Activated CD4-positive, alpha-beta T cell treated with anti-CD3 and anti-CD28 coated beads for 48 hours (primary cell): ENCODE measurements at places on chromosomes 1 and 21.

DNA sequence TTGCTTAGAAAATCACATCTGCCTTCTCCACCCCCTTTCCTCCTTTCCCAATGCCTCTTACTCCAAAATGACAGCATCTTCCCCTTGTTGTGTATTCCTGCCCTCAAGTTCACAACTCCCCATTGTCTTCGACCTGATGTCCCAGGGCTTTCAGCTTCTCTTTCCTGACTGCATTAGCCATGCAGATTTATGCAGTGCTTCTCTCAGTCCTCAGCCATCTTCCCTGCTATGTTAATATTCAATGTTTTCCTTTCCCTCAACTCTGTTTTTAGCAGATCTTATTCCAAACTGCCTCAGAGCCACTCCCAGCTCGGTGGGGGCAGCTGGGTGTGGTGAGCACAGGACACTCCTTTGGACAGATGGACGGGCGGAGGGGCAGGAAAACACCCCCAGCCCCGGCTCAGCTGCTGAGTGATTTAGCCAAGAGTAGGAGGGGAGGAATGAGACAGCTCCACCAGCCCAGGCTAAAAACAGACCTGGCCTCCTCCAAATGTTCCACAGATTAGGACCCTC lies 71.0 kb downstream of the CD2 start:
- DNase-seq: no peak

DNA sequence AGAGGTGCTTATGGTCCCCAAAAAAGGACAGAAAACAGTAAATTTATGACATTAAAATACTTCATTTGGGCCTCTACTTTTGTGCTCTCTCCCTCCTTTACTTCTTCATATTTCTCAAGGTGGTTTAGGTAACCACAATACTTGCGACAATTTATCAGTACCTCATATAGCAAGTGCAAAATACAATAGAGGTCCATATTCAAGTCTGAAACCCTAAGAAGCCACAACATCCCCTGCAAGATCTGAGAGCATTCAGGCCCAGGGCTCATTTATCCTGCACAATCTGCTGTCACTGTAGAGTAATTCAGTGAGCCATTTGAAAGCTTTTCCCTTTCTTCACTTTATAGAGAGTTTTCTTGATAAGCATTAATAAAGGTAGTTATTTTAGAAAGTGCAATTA lies 24.2 kb upstream of the ATP6V1G3 start:
- DNase-seq: no peak

DNA sequence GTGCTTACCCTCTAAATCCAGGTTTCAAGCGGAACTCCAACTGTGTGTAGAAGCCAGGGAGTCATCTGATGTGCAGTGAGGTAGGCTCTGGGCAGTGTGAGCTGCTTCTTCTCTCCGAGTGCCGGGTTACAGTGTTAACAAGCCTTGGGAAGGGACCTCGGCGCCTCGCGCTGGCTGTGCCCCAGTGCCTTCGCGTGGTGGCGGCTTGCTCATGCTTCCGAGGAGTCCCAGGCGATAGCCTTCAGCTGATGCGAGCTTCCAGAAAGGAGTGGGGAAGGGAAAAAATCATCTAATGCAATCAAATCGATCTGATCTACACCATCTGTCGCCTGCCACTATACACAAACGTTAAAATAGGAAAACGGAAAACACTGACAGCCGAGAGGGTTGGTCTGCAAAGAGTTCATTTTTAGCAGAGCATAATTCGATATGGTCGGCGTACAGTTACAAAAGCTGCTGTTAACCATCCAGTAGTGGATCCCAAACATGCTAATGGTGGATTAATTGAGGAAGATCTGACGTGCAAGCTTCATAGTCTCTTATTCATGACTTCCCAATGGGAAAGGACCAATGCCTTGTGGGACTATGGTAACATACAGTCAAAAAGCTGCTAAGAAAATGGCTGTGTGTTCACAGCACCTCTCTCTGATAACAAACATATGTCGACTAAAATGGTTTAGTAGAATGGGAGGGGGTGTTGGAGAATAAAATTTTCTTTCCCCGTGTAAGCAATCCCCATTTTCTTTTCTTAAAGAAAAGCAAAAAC lies 128.7 kb upstream of the DPYD start:
- DNase-seq: peak; percentile 21

DNA sequence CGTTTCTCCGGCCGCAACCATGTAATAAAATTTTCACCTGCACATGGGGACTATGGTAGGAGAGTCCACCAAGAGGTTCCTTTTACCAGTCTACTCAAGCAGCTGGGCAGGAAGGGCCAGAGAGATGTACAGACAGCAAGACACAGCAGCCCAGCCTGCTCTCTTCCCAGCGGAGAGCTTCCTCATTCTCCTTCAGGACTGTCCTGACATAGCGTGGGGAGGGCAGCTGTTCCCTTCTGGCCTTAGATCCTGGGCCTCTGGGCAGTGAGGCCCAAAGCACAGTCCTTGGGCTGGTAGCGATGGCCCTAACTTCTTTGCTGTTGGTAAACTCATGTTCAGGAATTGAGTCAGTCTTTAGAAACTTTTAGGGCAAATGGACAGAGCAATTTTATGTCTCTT lies 89.1 kb downstream of the BCAR3 start:
- no peak for DNase-seq

- no peak for DNase-seq
Measured at GRCh38 chr1:189131576-189131975, 1346.1 kb downstream of the BRINP3 start.
